ENCODE measurements at places on chromosomes 4 and X.

DNA sequence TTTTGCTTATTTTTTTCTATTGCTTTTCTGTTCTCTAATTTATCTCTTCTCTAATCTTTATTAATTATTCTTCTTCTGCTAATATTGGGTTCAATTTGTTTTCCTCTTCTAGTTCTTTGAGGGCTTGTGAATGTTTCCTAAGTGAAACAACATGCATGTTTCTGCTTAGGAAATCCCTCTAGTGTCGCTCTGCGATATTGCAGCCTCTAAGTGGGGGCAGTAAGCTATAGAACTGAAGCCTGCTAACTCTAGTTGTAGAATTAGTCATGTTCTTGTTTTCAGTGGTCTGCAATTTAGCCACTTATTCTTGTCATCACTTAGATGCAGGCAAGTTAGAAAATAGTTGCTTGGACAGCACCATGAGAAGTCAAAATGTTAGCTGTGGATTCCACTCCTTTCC is 222.6 kb downstream of the SPIN4 start:
- no peak for DNase-seq

- DNase-seq, result no peak
These were observed at the start of gene CYSLTR1 for GRCh38 chrX:78327370-78328086. CYSLTR1 (minus strand) TSS chrX:78327611; CDS start chrX:78273746, 53,865 bp downstream.

- peak; percentile 34 for DNase-seq
These were observed at the start of gene HHIP for GRCh38 chr4:144645631-144646522. HHIP (plus strand) TSS chr4:144646156; CDS start chr4:144646676, 520 bp downstream.

GRCh38 chr4:183876268-183876934 is 28.7 kb upstream of the STOX2 start:
- DNase-seq, result no peak

DNA sequence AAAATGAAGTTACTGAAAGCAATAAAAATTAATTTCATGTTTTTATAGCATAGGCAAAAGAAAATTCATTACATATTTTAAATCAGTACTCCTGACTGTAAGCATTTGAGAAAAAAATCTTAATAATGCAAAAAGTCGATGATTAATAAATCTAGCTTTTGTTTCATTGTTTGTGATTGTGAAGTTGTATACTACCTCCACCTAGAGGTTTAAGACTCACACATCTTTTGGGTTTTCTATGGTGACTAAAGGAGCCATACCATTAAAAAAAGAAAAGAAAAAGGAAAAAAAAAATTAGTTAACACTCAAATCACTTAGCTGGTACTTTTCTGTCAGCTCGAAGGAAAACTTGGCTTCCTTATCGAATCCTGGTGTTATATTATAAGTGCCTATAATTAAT is 2.0 kb downstream of the GABRA2 start:
- DNase-seq, result no peak

DNA sequence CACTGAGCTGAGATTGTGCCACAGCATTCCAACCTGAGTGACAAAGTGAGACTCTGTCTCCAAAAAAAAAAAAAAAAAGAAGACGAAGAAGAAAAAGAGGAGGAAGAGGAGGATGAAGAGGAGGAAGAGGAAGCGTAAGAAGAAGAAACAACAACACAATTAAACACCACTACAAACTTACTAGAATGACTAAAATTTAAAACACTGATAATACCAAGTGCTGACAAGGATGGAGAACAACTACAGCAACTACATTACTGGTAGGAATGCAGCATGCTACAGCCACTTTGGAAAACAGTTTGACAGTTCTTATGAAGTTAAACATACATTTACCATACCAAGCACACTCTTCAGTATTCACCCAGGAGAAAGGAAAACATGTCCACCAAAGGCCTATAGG is 24.1 kb downstream of the LRBA start:
- DNase-seq, result no peak

Data from NCI-H748 treated with DMSO at 0.1 percent for 48 hours (cell line).